D341Med (cell line): ENCODE measurements at places on chromosomes 2 and 18.
A peak's percentile ranks its signal among the peaks of the same experiment; 100 is the strongest.

GRCh38 chr2:25566694-25567093 is 106.7 kb downstream of the DTNB start:
- DNase-seq: no peak

GRCh38 chr2:41337956-41338355 is 709.9 kb upstream of the PKDCC start:
- no peak for DNase-seq

GRCh38 chr2:15776629-15776919 is 163.8 kb upstream of the MYCN start:
- DNase-seq: no peak

- DNase-seq: peak; percentile 48
Observed at GRCh38 chr18:1499265-1499664, 594.6 kb downstream of the ADCYAP1 start.

DNA sequence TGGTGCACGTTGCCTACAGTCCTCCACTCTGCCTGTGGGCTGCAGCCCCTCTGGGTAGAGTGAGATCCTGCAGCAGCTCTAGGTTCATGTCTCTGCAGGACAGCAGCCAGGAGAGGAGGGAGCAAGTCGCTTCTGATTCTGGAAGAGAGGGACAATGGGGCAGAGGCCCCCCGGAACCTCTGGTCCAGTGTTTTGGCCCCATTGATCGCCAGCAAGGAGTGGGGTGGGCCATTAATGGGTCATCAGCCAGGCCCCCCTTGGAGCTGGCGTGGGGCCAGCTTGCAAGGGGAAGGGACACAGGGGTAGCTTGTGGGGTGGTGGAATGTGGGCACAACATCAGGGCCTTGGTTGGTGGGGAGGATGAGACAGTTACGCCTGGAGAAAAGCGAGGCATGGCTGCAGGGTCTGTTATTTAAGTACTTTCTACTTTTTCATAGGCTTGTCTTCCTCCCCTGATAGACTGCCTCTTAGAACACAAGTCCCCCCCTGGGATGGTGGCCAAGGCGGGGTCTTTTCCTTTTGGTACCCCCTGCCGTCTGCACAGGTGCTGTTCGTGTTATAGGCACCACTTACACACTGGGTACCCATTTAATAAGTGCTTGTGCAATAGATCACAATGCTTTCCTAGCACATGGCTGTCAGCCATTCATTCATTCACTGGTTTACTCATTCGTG is 44.6 kb downstream of the INHBB start:
- DNase-seq: no peak

- DNase-seq: no peak
Observed at GRCh38 chr18:78875016-78875777, 104.4 kb upstream of the SALL3 start.
